HT1080 (cell line): ENCODE measurements at places on chromosomes 5 and 9.

DNA sequence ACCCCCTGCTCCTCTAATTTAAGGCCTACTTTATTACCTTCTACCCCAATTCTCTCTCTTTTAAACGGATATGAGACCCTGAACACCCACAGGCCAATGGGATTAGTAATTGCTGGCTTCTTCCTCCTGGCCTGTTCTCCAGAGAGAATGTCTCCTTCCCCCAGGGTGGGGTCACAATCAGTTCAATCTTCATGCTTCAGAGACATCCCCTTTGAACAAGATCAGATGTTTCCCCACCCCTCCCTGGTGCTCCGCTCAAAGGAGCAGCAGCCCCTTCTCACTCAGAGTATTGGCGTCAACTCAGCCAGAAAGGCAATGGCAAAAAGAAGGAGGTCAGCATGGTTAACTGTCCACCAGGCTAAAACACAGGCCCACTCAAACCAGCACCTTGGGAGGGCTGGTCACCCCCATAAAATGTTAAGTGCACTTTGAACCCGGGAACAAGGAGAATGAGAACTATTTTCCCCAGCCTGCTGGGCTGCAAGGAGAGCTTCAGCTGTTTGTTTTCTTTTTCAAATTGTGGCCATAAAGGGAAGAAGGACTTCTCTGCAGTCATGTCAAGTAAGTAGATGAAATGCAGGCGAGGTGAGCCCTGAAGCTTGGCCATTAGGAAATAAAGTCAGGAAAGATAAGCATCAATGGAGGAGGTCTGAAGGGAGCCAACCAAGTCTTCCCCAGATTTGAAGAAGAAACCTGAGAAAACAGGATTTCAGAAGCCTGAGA is 20.1 kb downstream of the LHFPL2 start:
- DNase-seq: no peak

GRCh38 chr9:71774920-71775319 is 6.6 kb upstream of the CEMIP2 start:
- no peak for DNase-seq

DNA sequence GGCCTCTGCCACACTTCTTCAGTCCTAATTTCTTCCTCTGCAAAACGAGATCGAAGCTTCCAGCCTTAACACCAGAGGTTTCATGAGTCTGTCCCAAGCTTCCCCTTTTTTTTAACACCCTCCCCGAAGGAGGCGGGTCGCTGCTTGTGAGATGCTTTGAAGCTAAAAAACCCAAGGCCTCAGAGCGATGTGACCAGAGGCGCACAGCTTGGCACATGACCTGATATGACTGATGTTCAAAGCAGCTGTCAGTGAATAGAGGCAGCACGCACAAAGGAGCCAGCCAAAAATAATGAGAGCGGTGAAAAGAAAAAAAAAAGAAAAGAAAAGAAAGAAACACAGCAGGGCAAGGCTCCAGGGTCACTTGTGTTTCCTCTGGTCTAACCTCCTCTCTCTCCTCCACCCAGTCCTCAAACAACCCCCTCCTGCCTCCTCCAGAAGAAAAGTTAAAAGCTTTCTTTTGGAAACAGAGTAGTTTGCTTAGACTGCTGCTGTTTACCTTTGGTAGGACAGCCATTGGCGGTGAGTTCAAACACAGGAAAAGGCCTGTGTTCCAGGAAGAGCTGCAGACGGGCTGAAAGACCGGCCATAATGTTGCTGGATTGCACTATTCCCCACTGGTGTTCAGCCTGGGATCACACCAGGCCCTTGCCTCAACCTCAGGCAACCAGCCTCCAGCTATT is 10.9 kb upstream of the ZNF366 start:
- DNase-seq: no peak

- DNase-seq: no peak
Observed at GRCh38 chr9:22129133-22129532, 120.0 kb upstream of the CDKN2B start.

DNA sequence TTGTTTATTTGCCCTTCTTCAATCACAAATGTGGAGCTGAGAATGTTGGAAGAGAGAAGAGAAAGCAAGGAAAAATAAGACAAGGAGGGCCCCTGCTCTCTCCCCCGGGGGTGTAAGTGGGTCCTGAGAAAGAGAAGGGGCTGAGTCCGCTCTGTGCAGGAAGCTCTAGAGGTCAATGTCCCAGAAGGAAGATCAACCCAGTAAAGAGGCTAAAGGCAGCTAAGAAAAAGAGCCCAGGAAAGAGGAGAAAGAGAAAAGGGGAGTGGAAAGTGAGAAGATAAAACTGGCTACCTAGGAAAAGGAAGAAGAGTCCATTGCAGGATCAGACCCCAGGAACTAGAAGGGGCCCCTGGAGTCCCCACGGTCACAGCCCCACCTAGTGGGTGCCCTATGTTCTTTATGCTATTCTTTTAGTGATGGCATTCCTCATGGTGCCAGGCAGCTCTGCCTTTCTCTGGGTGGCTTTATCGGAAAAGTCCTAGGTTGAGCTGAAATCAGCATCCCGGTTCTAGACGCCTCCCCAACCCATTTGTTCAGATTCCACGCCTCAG is 583.4 kb downstream of the ACTL7B start:
- peak; percentile 61 for DNase-seq

GRCh38 chr9:86413971-86414880 is 60.0 kb upstream of the TUT7 start:
- DNase-seq: peak; percentile 65

- DNase-seq: peak; percentile 96
Observed at GRCh38 chr5:10635257-10635866, 71.5 kb downstream of the ANKRD33B start.

DNA sequence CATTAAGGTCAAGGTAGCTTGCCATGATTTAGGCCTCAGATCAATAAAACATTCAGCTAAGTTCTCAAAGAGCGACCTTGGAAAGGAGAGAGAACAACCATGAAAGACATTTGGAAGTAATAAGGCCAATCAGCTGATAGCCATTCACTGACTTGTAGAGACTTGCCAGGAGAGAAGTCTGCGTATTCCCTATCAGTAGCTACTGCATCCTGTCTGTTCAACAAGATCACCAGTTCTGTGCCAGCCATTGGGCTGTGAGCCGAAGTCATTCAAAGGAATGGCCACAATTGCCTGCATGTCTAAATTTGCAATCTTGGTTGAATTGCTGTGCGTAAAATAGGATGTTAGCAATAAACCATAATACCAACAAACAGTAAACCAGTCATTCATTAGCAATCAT is 219.8 kb downstream of the FBXL7 start:
- DNase-seq: no peak
